ENCODE measurements at places on chromosomes 2 and 18. TPM values are rescaled to one million over a fixed set of nuclear protein-coding genes. Genes with fewer than 3 reads are reported as not detected.

Gene KIF5C
- 1.6 TPM for total RNA-seq

Gene PROC
- total RNA-seq: 1.1 TPM

Gene CD8A
- 0.41 TPM for total RNA-seq

Gene IL37
- not detected for total RNA-seq

DNA sequence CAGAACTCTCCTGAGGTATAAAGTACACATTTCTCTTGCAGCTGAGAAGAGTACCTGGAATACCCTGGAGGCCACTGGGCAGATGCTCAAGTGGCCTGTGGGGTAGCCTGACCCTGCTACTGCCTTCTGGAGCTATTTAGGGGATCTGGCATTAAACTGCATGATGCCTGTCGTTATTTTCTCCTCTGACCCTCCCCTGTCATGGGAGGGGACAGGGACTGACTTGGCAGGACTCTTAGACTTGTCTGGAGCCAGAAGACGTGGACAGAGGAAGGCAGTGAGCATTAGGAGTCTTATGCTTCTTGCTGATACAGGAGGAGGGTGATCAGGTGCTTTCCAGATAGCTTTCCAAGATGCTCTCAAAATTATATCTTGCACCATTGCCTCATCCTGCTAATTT lies 24.8 kb downstream of the CNRIP1 start:
- DNase-seq: no peak

- no peak for DNase-seq
Measured at GRCh38 chr18:44743631-44744030, 62.9 kb downstream of the SETBP1 start.

DNA sequence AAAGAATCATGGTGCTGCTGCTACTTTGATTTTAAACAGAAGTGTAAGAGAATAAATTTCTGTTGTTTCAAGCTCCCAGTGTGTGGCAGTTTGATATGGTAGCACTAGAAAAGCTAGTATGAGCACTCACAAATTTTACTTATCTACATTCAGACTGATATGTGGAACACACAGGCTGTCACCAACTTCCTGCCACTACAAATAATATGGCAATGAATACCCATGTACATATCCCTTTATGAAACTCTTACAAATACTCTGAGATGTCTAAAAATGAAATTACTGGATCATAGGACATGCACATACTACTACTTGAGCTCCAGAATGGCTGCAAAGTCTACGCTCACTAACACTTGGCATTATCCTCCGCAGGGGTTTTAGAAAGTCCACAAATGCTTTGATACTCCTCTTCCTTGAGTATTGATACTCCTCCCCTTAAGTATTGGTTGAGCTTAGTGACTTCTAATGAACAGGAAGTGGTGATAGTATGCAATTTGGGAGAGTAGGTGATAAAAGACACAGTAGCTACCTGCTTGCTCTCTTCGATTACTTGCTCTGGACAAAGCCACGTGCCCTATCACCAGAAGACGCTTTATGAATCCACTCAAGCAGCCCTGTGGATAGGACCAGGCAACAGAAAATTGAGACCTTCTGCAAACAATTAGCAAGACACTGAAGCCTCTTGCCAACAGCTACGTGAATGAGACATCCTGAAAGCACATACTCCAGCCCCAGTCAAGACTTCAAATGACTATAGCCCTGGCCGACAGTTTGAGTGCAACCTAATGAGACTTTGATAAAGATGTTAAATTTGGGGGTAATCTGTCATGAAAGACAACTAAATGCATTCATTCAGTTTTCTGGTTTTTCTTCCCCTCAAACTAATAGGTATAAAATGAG lies 35.4 kb downstream of the FBXO11 start:
- DNase-seq: no peak

DNA sequence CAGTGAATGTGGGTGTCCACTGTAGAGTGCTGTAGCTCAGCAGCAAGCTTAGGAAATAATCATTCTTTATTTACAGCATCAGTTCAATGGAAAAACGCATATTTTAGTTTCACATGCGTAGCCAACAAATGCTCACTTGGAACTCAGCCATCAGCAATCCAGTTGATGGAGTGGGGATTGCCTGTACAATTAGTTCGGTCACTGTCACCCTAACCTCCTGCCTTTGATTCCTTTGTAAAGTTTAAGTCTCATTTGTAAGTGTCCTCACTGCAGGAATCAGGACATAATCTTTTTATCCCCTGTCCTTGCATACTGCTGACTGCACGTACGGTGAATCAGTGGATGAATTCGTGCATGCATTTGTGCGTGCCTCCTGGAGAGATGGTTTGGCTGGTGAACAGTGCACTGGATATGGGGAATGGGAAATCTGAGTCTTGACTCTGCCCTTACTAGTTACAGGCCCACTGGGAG lies 55.9 kb downstream of the RAB31 start:
- no peak for DNase-seq

DNA sequence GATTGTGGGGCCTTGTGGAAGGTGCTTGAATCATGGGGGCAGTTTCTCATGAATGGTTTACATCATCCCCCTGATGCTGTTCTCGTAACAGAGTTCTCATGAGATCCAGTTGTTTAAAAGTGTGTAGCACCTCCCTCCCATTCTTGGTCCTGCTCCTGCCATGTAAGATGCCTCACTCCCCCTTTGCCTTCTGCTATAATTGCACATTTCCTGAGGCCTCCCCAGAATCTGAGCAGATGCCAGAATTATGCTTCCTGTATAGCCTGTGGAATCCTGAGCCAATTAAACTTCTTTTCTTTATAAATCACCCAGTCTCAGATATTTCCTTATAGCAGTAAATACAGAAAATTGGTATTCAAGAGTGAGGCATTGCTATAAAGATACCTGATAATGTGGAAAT lies 15.6 kb upstream of the WDR75 start:
- DNase-seq: no peak

DNA sequence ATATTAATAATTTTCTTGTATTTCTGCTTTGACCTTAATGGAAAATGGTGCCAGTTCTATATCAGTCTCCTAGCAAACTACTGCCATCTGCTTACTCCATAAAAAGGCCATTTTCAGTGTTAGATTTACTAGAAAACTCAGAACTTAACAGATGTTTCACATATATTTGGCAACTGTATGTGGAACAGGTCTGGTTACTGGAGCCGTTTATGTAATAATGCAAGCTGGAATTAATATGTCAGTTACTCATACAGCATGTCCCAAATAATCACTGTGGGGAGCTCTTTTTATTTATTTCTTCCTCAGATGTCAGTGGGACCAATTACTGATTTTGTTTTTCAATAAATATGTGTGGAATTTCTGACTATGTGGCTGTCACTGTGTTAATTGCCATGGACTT lies 1247.6 kb downstream of the CNTNAP5 start:
- DNase-seq: no peak

GRCh38 chr18:2970772-2971659 lies 41.9 kb downstream of the LPIN2 start:
- DNase-seq: no peak

- DNase-seq: no peak
Measured at GRCh38 chr2:160752475-160753330, 259.1 kb upstream of the RBMS1 start.

DNA sequence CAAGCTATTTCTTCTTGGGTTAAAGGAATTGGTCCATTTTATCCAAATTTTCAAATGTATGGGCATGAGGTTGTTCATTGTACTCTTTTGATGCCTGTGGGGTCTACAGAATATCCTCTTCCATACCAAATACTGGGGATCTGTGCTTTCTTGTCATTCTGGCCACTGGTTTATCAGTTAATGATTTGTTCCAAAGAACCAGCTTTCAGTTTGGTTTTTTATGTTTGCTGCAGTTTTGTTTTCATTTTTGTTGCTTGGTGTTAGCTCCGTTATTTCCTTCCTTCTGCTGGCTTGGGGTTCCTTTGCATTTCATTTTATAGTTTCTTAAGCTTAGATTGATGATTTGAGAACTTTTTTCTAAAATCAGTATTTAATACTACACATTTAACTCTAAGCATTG lies 45.5 kb downstream of the SLC66A2 start:
- DNase-seq: no peak

Data from Panc1 (cell line).